ENCODE measurements at places on chromosomes 3 and 15. TPM values are rescaled to one million over a fixed set of nuclear protein-coding genes. Genes with fewer than 3 reads are reported as not detected.

DNA sequence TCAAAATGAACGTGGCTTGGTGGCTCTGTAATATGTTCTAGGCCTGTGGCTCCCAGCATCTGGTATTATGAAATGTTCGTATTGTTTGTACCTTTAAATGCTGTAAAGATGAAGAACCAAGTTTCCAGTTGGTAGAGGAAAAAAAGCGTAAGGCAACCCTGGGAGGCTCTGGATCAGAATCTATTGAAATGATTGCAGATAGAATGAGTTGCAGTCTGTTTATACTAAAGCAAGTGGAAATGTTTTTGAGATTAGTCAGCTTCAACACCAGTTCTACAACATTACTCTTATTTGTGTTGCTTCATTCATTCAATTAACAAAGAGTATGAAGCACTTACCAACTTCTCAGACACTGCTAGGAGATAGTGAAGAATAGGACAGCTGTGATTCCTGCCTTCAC is 5.3 kb downstream of the ARL6IP5 start:
- peaks cover 85% of the 10 kb centered on the region for H3K4me1 ChIP-seq
- no peak for DNase-seq
- peak overlapping the region; percentile 15 for H3K27ac ChIP-seq
- H3K27me3 ChIP-seq, result no peaks in the 10 kb centered on the region

GRCh38 chr15:31080591-31081014 is 20.9 kb downstream of the TRPM1 start:
- peak; percentile 85 for DNase-seq
- H3K36me3 ChIP-seq, result no peaks in the 10 kb centered on the region
- H3K4me3 ChIP-seq, result peak overlapping the region; percentile 23
- peaks cover 9% of the 10 kb centered on the region for H3K4me1 ChIP-seq
- H3K27ac ChIP-seq, result no peak overlapping the region

DNA sequence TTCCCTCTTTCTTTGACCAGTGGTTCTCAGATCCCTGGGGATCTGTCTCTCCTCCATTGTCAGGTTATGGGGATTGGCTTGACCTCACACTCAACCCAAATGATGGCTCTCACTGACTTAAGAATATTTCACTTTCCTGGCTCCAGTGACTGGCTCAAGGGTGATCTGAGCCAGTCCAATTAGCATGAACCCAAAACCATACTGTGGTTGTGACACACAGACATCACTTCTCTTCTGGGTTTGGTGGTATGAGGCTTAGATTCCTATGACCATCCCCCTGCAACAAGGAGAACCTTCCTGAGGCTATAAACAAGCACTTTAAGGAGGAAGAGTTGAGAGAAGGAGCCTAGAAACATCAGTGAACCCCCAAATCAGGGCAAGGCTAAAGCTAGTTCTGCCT is 85.8 kb downstream of the KCNAB1 start:
- no peaks in the 10 kb centered on the region for H3K27me3 ChIP-seq
- H3K27ac ChIP-seq, result no peak overlapping the region
- H3K36me3 ChIP-seq, result no peaks in the 10 kb centered on the region

DNA sequence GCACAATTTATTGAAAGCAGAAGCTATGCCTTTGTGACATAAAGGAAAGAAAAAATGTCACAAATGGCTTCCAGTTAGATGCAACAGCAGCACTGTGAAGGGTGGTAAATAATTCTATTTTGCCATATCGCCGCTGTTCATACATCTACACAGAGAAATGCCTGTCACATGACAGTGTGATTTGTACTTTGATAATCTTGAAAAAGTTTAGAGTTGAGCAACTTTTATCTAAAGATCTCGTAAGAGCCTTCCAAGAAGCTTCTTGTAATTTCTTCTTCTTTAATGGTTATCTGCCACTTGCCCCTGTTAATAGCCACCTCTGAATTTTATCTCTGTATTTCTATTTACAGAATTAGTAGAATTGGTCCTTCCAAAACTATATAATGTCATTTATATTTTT is 192.3 kb downstream of the ATP8B4 start:
- no peaks in the 10 kb centered on the region for H3K4me1 ChIP-seq
- no peak for DNase-seq
- H3K27ac ChIP-seq, result no peak overlapping the region
- H3K36me3 ChIP-seq, result no peaks in the 10 kb centered on the region

DNA sequence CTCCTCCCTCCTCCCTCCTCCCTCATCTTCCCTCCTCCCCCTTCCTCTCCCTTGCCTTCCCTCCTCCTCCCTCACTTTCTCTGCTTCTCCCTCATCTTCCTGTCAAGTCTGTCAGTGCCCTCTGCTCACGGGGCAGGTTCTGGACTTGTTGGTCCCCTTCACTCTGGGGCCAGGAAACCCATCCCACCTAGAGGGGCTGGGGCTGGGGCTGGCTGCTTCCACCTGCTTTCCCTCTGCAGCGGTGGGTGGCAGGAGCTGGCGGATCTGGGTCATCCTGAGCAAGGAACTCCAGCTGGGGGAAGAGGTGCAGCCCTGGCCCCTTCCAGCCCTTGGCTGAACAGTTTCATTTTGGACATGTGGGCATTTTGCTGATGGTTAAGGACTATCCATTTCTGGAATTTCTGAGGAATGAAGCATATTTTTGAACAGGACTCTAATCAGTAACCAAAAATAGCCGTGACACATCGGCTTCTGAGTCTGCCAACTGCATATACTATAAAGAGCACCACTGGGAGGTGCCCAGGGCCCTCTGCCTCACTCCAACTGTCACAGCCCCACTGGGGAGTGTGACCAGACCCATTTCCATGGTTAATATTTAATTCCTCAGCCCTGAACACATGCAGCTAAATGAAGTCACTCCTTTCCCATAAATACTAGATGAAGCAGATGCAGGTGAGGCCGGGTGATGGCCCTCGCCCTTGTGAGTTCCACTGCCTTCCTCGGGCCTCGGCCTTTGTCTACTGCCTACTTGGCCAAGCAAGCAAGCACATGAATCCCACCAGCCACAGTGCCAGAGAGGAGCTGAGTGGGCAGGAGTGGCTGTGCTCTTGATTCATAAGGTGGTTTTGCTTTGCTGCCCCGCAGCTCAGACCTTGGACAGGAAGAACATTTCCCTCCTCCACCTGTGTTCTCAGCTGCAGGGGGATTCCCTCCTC is 39.8 kb downstream of the CHDH start:
- no peaks in the 10 kb centered on the region for H3K4me1 ChIP-seq
- no peak overlapping the region for H3K27ac ChIP-seq
- peak; percentile 44 for DNase-seq
- no peaks in the 10 kb centered on the region for H3K27me3 ChIP-seq

DNA sequence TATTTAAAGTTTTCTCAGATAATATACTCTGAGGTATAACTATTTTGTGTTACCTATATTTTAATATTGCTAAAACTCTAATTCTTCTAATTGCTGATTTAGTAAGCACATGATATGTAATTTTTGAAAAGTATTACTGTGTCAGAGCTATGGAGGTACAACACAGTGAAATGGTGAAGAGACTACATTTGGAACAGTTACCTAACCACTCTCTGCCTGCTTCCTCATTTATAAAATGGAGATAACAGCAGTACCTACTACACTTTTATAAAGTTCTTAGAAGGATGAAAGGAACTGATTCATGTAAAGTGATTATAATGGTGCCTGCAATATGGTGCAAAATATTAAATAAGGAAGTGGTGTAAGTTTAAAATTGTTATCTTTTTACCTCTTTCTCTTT is 16.3 kb upstream of the NEK10 start:
- no peak overlapping the region for H3K27ac ChIP-seq
- H3K4me3 ChIP-seq, result no peak overlapping the region
- H3K4me1 ChIP-seq, result no peaks in the 10 kb centered on the region
- H3K36me3 ChIP-seq, result peaks cover 10% of the 10 kb centered on the region

- H3K27ac ChIP-seq, result no peak overlapping the region
- H3K4me3 ChIP-seq, result no peak overlapping the region
- no peaks in the 10 kb centered on the region for H3K27me3 ChIP-seq
- peaks cover 17% of the 10 kb centered on the region for H3K4me1 ChIP-seq
- DNase-seq, result no peak
Measured at GRCh38 chr15:90178468-90179435, 22.4 kb upstream of the SEMA4B start.

- H3K27me3 ChIP-seq, result no peaks in the 10 kb centered on the region
- no peak for DNase-seq
- peaks cover 16% of the 10 kb centered on the region for H3K4me1 ChIP-seq
- H3K36me3 ChIP-seq, result peaks cover 4% of the 10 kb centered on the region
- no peak overlapping the region for H3K27ac ChIP-seq
- no peak overlapping the region for H3K4me3 ChIP-seq
Measured at GRCh38 chr3:16463914-16464313, 49.6 kb downstream of the RFTN1 start.

SLC51B gene
- 3.8 TPM for total RNA-seq

ERC2 gene
- 1.4 TPM for total RNA-seq

EPHA6 gene
- not detected for total RNA-seq
